Activated CD4-positive, alpha-beta memory T cell treated with anti-CD3 and anti-CD28 coated beads, Interleukin-2, amount 10 ng/mL, durations not matched to agents 7 days and 5 days (primary cell): ENCODE measurements at places on chromosomes 11 and 22. TPM values are rescaled to one million over a fixed set of nuclear protein-coding genes. Genes with fewer than 3 reads are reported as not detected.

KRTAP5-2 gene
- not detected for total RNA-seq

TRIOBP gene
- 42.7 TPM for total RNA-seq

CCND1 gene
- total RNA-seq: 0.08 TPM

OR4A16 gene
- total RNA-seq: not detected
